Naive thymus-derived CD4-positive, alpha-beta T cell (primary cell): ENCODE measurements at places on chromosomes 4 and X.

DNA sequence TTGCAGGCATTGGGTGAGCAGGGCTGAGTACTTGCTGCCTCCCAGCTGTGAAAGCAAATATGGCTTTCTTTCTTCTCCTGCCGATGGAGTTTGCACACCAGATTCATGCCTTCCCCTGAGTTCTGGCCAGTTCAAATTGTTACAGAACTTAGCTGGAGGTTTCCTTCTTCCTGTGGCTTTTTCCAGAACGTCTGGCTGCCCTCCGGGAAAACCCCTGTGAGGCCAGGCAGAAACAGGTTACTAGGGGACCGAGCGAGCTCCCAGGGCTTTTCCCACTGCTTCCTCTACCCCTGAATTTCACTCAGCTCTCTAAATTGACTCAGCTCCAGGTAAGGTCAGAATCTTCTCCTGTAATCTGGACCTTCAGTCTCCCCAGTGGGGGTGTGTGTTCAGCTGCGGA lies 482.4 kb downstream of the C4orf33 start:
- no peak for DNase-seq

- DNase-seq: no peak
These were observed 19.7 kb downstream of the CENPI start for GRCh38 chrX:101117701-101118100.

DNA sequence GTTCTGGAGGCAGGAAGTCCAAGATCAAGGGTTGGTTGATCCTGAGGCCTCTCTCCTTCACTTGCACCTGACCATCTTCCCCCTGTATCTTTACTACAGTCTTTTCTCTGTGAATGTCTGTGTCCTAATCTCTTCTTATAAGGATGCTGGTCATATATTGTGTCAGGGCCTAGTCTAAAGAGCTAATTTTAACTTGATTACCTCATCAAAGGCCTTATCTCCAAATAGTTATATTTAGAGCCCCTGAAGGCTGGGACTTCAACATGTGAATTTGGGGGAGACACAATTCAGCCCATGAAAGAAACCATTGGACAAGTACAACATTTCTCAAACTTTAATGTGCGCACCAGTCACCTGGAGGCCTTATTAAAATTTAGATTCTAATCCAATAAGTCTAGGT lies 62.8 kb upstream of the DYNLT3 start:
- no peak for DNase-seq

DNA sequence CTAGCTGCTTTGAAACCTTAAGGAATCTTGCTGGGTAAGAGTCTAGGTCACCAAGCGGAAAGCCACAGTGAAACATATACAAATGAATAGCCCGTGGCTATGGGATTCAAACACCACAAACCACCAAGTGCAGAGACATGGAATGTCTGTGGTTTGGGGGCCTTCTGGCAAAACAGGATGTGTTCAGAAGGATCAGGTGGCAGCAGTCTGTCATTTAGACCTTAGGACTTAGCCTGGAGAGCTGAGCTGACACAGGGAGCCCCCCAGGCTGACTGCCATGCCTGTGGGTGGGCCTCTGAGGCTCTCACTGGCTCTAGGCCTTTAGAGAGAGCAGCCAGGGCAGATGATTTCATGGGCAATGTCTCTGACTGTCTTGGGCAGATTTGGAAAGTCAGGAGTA lies 225.6 kb downstream of the FBXW7 start:
- no peak for DNase-seq

- DNase-seq: no peak
These were observed 85.9 kb upstream of the FAM47A start for GRCh38 chrX:34218063-34218462.

- no peak for DNase-seq
These were observed 3.4 kb upstream of the SEPTIN6 start for GRCh38 chrX:119696251-119696890.
